ENCODE measurements at places on chromosomes 4 and X.

DNA sequence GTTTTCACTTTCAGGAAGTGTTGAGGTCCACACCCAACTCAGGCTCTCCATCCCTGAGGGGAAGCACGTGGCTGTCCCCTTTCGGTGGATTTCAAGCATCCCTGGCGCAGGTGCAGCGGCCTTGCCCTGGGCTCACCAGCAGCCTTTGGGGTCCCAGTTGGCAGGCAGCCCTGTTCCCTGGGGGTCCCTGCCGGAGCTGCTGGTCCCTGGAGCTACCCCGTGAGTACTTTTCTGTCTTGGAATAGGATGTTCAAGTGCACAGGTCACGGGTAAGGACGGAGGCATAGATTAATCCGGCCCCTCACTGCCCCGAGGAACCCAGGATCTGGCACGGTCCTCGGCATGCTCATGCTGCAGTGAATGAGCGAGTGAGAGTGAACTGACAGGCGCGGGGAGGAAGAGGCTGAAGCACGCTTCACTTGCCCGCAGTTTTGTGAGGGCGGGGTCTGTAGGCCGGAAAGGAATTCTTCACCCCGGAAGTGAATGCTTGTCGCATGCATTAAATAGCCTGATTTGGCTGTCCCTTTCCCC lies 117.2 kb upstream of the FAT1 start:
- no peak for DNase-seq

- no peak for DNase-seq
These were observed 8.1 kb downstream of the TMEM131L start for GRCh38 chr4:153474251-153474650.

DNA sequence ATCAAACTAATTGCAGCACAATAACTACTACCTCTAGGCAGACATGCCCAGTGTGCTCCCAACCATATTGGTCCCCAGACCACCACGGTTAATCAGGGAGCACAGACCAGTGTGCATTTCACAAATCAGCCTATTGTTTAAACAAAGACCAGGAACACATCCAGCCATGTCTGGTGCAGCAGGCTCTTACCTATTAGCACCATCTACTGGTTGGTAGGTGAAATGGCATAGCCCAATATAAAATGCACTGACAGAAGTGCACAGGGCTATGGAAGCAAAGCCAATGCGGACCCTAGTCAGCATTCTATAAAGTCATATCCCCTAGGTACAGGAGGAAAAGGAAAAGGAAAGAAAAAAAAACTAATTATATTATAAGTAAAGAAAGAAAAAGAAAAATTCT lies 15.5 kb upstream of the CYLC1 start:
- DNase-seq: peak; percentile 3

DNA sequence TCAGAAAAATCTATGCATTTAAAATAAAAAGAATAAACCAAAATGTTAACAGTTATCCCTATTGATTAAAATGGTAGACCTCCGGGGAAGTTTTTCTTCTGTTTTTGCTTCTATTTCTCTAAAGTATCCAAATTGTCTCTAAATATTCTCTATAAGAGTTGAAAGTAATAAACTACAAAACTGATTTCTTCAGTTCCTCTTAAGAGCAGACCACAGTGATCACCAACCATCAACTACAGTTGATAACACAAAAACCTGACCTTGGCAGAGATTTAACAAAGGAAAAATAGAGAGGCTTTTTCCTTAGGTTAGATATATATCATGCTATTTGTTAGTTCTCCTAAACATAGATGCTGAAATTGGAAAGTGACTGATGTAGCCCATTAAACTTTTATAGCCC lies 27.3 kb downstream of the DDX60 start:
- DNase-seq: no peak

DNA sequence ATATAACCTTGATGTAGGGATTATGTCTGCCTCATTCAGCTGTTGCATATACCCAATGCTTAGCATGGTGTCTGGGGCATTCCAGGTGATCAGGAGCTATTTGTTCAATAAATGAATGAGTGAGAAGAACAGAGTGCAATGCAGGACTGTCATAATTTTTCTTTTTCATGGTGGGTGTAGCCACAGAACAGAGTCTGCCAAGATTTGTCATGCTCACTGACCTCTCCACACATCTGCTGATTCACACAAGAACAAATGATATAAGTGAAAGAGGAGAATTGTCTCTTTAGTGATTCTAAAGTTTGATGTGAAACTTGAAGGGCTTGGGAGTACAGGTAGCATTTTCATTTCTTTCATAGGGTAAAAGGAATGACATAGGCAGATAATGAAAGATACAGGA lies 64.4 kb upstream of the TEX13D start:
- no peak for DNase-seq

GRCh38 chr4:95466791-95467190 lies 82.0 kb downstream of the UNC5C start:
- DNase-seq: no peak

GRCh38 chr4:39697740-39698423 lies at the start of gene UBE2K:
TSS of gene UBE2K (plus strand) at chr4:39698136. CDS start at chr4:39698328, 192 bp downstream.
- DNase-seq: no peak

DNA sequence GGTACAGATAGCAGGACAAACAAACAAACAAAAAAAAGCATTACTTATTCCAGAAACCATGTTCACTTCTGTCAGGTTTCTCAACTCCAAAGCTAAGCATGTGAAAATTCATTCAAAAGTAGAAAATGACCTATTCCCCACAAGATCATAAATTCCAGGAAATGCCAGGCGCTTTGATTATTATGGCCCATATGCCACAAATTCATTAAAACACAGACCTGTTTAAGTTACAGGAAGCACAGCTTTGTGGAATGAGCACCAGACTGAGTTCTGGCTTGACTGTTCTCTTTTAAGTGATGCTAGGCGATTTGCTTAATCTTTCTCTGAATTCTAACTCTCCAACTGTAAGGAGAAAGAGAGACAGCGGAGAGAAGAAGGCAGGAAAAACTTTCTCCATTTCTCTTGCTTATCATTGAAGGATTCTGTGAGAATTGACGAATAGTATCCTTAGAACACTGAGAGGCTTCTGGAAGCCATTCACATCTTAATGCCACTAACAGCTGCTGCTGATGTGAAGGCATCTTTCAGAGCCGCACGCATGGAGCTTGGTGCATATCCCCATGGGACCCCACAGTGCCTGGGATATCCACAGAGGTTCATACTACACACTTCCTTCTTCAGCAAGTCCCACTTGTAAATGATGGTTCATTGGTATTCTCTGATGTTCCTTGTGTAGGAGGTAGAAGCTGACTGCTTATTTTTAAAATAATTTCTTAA lies 138.0 kb downstream of the ZNF674 start:
- DNase-seq: no peak

DNA sequence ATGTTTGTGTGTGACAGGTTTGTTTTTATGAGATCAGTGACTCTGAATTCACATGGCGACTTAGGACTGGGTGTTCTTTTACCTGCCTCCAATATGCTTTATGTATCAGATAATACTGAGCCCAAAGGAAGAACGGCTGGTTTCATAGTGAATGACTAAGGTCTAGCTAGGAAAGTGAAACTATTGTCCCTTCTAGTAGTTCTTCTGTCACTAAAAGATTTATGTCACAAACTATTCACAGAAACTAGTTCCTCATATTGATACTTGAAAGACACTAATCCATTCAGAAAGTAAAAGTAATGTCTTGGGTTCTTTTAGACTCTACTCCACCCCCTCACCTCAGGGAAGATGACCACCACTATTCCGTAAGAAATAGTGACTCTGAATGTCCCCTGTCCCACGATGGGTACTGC lies 81.7 kb downstream of the EGF start:
- DNase-seq: no peak

DNA sequence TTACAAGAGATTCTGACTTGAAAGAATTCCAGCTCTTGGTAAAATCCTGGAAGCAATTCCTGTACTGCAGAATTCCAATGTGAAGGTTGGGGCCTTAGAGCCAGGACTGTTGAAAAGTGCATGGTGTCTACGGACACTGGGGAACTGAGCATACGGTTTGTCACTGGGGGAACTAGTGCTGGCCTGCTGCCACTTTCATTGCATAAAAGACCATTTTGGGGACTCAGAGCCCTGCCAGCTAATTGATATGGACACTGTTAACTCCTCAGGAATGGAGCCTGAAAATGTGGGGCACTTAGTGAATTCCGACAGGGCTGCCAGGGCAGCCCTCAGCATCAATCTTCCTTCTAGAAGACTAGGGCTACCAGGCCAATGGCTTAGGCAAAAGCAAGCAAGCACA lies 55.9 kb downstream of the AMOT start:
- no peak for DNase-seq

DNA sequence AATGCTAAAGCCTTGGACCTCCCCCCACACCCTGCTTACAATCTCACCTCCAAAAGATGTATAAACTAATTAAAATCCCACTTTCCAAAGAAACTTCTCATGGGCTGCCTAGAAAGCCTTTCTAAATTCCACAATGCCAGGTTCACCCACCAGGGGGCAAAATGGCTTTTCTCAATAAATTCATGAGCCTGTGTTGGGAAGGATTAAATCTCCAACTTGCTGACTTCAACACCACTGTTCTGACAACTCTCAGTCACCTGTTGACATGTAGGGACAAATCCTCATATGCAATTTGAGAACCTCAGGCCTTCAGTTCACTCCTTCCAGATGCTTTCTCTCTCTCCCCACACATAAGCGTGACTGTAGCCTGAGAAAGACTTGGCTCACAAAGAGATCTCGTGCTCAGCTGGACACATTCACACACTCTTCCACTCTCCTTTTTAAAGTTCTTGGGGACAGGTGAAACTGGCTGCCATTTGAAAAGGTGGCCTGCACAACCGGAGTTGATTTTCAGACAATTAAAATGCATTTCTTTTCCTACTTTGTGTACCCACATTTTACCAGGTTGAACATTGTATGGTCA lies 88.6 kb upstream of the PRPS2 start:
- DNase-seq: no peak

GRCh38 chr4:7852568-7853185 lies 87.0 kb downstream of the AFAP1 start:
- no peak for DNase-seq

DNA sequence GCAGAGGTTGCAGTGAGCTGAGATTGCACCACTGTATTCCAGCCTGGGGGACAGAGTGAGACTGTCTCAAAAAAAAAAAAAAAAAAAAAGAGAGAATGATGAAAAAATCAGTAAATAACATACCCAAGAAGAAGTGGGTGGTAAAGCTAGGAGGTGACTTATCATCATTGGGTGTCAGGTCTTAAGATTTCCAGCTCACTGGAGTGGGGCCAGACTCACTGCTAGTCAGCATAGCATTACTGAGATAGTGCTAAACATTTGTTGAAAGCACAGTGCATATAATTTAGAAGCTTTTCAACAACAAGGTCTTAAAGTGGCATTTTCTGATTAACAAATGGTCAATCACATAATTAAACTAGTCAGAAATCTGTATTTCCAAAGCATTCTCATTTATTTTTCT lies 221.8 kb upstream of the GYPA start:
- DNase-seq: no peak

DNA sequence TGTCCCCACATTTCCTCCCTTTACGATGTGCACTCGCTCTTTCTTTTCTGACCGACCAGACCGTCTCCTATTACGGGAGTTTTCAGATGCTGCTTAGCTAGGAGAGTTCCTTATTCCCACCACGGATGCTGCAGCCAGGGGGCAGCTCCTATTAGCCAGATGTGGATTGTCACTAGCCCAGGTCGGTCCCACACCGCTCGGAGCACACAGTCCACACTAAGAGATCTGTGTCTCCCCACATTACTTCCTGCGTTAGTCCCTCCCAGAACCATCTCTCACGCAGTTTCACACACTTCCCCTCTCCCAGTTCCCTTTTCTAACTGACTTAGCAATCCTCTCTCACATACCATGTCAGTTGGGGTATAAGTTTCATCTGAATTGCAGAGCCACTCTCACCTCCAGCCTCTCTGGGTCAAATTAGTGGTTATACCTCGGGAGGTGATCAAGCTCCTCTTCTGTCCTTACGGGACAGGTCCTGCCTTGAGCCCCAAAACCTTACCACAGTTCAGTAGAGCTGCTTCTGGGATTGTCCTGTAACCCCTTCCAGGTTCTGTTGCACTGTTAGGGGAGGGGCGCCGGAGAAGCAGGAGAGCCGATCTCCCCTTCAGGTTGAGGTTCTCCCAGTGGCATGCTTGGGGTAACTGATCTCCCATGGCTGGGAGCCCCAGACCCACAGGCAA lies 28.2 kb downstream of the SULT1E1 start:
- no peak for DNase-seq

GRCh38 chrX:19195243-19195610 lies 73.0 kb upstream of the ADGRG2 start:
- DNase-seq: no peak

DNA sequence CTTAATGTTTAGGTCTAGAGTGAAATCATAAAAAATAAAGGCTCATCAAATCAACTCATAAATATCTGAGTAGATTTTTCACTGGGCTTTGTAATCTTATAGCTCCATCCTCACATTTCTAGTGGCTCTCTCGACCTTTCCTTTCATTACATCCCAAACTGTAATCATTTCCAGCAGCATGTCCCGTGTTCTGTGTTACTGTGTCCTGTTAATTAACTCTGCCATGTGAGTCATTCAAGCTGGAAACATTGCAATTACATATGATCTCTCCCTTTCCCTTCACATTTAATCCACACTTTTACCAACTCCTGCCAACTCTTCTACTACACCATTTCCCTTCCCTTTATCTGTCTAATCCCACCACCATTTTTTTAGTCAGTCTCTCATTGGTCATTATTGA lies 75.5 kb downstream of the UGT8 start:
- no peak for DNase-seq

DNA sequence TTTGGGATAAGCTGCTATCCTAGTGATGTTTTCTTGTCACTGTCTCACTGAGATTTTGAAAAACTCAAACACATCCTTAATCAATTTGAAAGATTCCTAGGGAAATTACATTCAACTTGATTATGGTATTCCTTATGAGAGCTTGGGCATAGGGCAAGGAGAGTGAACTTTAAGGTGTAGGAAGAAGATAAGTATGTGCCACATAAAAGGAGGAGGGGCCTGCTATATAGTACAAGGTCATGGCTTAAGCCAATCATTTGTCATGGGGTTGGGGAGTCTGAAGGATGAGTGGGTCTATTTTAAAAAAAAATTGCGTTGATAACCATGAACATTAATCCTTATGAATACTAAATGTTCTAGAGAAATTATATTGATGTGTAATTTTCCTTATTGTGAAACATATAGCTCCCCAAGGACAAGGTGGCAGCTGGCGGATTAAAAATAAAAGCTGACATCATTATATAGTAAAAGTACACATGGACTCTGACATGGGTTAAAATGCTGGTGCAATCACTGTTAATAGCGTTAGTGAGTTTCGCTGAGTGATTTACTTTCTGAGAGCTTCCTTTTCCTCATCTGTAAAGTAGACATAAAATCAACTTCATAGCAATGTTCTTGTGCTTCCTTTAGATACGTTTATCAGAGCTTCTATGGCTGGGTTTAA lies 17.4 kb downstream of the GALNT7 start:
- no peak for DNase-seq

DNA sequence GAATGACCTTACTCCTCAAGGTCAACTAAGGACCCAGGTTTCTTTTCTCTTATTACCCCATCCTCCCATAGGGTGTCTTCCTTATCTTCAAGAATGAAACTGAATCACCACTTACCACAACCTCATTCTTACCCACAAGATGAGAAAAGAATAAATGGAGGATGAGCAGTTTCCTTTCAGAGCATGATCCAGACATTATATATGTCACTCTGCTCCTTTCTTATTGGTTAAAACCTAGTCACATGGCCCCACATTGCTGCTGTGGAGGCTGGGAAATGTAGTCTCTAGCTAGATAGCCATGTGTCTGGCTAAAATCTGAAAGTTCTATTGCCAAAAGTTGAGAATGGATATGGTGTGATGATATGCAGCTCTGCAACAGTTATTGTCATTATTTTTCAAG lies 62.4 kb upstream of the RAI2 start:
- DNase-seq: no peak

- no peak for DNase-seq
These were observed 110.0 kb upstream of the IGFBP7 start for GRCh38 chr4:57220172-57220571.

GRCh38 chrX:9374555-9374954 lies 90.3 kb upstream of the TBL1X start:
- no peak for DNase-seq

Data from glomerular endothelial cell (primary cell).